ENCODE measurements at places on chromosomes 7 and 10. TPM values are rescaled to one million over a fixed set of nuclear protein-coding genes. Genes with fewer than 3 reads are reported as not detected.

DNA sequence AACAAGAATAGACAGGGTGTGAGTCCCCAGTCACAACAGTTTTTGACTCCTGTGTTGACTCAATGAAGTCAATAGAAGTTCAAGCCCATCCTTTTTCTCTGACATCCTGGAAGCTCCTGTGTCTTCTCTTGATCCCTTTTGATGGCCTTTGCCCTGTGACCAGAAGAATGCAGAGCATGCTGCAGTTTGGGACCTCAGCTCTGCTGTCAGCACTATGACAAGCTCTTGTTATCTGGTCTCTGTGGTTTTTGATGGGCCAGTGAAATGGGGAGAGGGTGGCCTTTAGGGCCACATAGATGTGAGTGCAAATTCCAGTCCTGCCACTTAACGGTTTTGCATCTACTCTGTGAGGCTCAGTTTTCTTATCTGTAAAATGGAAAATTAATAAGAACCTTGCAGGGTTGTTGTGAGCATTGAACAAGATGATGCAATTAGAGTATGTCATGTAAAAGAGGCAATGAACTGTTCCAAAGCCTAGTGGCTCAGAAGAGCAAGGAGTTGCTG lies 102.4 kb upstream of the IKZF1 start:
- H3K27ac ChIP-seq = no peak overlapping the region
- no peak for DNase-seq
- no peaks in the 10 kb centered on the region for H3K27me3 ChIP-seq
- no peak overlapping the region for H3K4me3 ChIP-seq

GRCh38 chr7:98420966-98421612 lies 20.2 kb upstream of the BAIAP2L1 start:
- no peak overlapping the region for H3K27ac ChIP-seq
- peak; percentile 50 for DNase-seq
- no peak overlapping the region for H3K4me3 ChIP-seq
- H3K4me1 ChIP-seq = peaks cover 6% of the 10 kb centered on the region
- peaks cover 2% of the 10 kb centered on the region for H3K27me3 ChIP-seq

DNA sequence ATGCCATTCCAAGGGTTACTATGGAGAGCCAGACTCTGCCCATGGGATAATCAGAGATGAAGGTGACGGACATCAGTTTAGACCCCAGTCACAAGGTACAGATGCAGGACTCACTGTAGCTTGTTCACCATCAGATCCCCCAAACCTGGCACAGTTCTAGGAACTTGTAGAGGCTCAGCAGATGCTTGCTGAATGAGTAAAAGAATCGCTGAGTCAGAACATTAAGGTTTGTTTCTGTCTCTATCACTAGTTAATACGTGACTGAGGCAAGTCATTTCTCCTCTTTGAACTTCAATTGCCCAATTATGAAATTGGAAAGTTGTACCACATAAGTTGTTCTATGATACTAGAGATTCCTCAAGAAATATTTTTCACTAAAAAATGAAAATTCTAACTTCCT lies 65.1 kb downstream of the PPP1R3C start:
- DNase-seq = no peak
- H3K27me3 ChIP-seq = no peaks in the 10 kb centered on the region
- H3K4me1 ChIP-seq = no peaks in the 10 kb centered on the region
- H3K27ac ChIP-seq = no peak overlapping the region
- H3K36me3 ChIP-seq = no peaks in the 10 kb centered on the region

RSPH10B2 gene
- not detected for total RNA-seq

GRCh38 chr7:74672343-74672915 lies 14.9 kb downstream of the GTF2I start:
- no peak overlapping the region for H3K27ac ChIP-seq
- peaks cover 15% of the 10 kb centered on the region for H3K4me1 ChIP-seq
- no peak overlapping the region for H3K4me3 ChIP-seq
- DNase-seq = no peak

CDHR1 gene
- 0.92 TPM for total RNA-seq

GRCh38 chr10:31620226-31621151 lies 301.5 kb downstream of the ZEB1 start:
- no peak overlapping the region for H3K4me3 ChIP-seq
- H3K4me1 ChIP-seq = no peaks in the 10 kb centered on the region
- DNase-seq = no peak

All from CD4-positive, alpha-beta T cell (primary cell).